ENCODE measurements at places on chromosomes 2 and 18.

GRCh38 chr2:128438586-128438985 is 119.9 kb upstream of the HS6ST1 start:
- DNase-seq: no peak

DNA sequence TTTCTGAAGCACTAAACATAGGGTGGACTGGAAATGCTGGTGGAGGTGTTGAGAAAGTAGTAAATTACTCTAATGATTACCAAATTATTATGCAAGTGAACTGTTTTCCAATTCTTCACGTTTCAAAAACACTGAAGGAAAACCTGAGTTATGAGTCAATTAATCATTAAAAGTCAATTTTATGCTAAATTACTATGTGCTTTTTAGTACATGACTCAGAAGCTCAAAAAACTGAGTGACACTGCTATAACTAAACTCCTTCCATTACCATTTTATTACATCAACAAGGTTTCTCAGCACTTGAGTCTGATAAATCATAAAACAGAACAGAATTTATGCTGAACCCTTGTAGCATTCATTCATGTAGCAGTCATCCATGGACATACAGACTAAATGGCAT is 20.4 kb downstream of the CHMP3 start:
- no peak for DNase-seq

- DNase-seq: no peak
Observed at GRCh38 chr2:184689638-184690037, 91.3 kb downstream of the ZNF804A start.

- peak; percentile 64 for DNase-seq
Observed at GRCh38 chr2:197710424-197711042, 5.4 kb downstream of the MARS2 start.

- no peak for DNase-seq
Observed at GRCh38 chr2:233758849-233759248, 1.2 kb upstream of the UGT1A1 start.

DNA sequence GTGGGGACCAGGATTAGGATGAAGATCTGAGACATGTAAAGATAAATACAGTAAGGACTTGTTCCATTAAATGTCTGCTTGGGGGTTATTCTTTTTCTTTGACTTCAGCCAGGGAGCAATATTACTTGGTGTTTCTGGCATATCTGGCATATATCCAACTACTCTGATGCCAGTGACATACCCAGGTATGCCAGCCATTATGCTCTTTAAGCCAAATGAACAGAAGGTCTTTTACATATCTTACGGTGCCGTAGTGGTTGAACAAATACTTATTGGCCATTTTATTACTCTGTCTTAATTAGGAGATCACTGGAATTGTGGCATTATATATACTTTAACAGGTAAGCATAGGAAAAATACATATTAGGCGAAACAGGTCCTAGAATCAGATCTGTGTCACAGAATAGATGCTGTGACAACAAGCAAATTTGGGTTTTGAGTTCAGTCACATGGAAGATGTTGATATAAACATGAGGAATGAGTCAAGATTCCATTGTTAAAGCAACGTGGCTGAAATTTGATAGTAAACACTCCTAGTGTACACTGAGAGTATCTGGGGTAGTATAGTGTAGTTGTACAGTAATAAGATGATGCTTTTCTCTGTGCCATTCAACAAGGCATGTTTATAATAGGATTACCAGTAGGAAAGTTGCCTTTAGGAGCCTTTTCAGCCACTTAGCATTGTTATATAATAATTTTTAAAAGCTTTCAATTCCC is 62.6 kb downstream of the KCTD18 start:
- DNase-seq: no peak

GRCh38 chr2:129752686-129753085 is 226.8 kb upstream of the RAB6C start:
- DNase-seq: no peak

DNA sequence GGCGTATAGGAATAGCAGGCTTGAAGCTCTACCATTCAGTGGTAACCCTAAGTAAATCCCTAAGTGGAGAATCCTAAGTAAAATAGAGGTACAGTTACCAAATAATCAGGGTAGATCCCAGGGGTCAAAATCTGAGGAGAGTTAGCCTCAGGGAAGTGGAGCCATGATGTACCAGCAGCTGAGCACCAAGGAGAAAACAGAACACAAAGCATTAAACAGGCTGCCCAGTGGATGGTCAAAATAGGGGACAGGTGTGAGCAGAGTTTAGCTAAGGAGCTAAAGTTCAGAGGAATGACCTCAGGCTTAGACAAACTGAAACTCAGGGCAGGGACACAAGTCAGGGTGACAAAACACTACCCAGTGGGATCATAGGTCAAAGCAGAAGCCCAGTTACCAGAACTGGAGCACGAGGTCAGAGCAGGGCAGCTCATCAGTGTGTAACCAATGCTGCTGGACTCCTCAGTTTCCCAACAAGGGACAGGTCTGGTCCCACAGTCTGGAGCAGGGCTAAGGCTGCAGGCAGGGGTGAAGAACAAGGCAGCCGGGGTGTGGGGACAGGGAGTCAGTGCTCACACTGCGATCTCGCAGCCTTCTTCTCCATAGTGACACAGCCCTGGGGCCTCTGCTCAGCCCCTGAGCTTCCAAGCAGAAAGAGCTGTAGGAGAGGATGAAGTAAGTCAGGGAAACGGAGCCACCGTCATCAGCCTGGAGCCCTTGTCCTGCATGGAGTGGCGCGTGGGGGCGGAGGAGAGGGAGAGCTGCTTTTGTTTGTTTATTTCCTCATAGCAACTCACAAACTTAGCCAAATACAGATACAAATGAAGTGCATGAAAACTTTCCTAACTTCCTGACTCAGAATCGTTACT is 264.0 kb downstream of the MREG start:
- DNase-seq: no peak

- DNase-seq: no peak
Observed at GRCh38 chr2:201378496-201379397, 21.6 kb upstream of the FLACC1 start.

- no peak for DNase-seq
Observed at GRCh38 chr18:62829936-62830335, 114.6 kb downstream of the PHLPP1 start.

Measured in stimulated activated naive CD8-positive, alpha-beta T cell treated with anti-CD3 and anti-CD28 coated beads, Interleukin-15, amount 100 ng/mL, for 72 hours (primary cell).